Effector memory CD4-positive, alpha-beta T cell (primary cell): ENCODE measurements at places on chromosomes 2 and 18.

DNA sequence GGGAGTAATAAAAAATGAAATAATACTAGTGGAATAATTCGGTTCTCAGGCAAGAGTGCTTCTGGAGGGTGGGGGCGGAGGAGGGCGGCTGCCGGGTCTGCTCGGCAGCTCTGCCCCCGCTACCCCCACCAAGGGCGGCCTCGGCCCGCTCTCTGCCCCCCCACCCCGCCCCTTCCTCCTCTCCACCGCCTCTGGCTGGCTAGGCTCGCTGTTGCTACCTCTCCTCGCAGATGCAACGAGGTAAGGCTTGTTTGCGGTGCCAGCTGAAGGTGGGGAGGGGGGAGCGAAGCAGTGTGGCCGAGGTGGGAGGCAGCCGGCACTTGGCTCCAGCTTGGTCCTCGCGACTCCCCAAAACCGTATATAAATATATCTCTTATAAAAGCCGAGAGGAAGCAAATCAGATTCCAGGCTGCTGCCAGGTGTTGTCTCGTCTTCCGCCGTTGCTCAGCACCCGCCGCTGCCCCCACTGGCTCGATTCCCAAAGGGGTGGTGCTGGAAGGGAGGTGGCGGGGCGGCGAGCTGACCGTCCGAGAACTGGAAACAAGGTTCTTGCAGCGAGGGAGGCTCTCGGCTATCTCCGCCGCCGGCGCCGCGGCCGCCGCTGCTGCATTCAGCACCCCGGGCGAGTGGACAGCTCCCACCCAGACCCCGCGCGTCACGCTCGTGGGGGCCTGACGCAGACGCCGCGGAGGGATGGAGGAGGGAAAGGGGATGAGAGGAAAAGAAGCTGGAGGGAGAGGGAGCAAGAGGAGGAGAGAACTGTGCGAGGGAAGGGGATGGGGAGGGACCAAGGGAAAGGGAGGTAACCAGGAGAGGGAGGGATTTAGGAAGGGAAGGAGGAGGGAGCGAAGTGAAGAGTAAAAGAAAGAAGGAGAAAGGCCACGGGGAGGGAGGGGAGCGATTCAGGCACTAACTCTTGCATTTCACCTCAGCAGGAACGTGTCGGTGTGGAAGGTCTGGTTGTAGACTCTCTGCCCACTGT lies at the start of gene MARCHF4:
TSS of gene MARCHF4 (minus strand) at position 763 of the 982 bp plus-strand sequence. CDS start 2,223 bp downstream, outside the sequence.
- peak; percentile 28 for DNase-seq

GRCh38 chr2:203533676-203534591 lies 1.2 kb downstream of the RAPH1 start:
- peak; percentile 0 for DNase-seq

DNA sequence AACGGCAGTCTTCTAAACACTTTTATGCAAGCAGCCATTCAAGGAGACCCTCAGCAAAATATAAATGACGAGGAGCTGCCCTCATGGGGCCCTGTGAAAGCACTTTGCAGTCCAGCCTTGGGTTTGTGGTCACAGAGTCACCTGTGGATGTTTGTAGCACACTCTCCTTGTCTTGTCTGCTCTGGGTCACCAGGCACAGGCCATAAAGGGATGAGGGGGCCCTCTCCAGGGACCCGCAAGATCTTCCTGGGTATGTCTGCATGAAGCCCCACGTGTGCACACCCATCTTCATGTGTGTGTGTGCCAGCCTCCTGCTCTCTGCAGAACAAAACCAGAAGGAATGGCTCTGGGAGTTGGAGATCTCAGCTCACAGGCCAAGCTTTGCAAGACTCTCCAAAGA lies 36.2 kb downstream of the ATOH8 start:
- DNase-seq, result no peak

GRCh38 chr2:181140414-181140813 lies 160.0 kb downstream of the UBE2E3 start:
- no peak for DNase-seq

GRCh38 chr2:131519466-131519865 lies 8.2 kb upstream of the CCDC74A start:
- no peak for DNase-seq

DNA sequence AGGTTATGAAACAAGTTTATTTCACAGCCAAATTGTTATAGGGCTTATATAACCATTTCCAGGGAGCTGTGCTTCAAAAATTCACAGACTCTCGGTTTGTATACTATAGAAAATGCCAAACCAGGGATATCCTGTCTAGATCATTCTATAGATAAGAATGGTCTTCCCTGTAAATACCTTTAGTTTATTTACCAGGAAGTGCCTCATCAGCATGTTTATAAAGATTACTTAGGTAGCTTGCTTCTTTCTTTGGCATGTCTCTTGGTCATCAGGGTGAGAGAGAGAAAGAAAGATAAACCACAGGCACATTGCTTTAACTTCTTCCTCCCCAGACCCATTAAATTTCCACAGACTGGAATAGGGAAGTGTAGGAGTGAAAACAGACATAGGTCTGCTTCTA lies 439.4 kb downstream of the SPAG16 start:
- DNase-seq, result no peak

GRCh38 chr2:64470766-64471295 lies 16.9 kb downstream of the LGALSL start:
- DNase-seq, result no peak

GRCh38 chr2:41400088-41400665 lies 647.6 kb upstream of the PKDCC start:
- DNase-seq, result no peak

DNA sequence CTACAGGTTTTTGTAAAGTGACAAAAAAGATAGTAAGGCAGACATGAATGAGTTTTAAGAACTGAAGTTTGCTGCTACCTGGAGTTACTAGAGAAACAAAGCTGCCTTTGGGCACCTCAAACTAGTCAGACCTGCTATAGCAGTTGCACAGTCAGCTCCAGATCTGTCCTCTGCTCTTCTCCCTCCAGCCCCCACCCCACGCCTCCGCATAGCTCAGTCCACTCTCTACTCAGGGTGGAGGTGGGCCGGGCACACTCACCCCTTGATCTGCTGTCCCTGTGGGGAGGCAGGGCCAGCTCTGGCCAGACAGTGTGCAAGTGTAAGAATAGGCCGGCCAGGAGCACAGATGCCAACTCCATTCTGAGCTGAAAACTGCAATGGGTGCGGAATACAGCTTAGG lies 4.1 kb downstream of the SERTAD2 start:
- no peak for DNase-seq

- no peak for DNase-seq
Observed at GRCh38 chr2:178863856-178864620, 56.8 kb upstream of the TTN start.

- no peak for DNase-seq
Observed at GRCh38 chr2:171430516-171431410, 3.0 kb downstream of the METTL8 start.

- no peak for DNase-seq
Observed at GRCh38 chr2:42987112-42987922, 194.9 kb upstream of the HAAO start.

DNA sequence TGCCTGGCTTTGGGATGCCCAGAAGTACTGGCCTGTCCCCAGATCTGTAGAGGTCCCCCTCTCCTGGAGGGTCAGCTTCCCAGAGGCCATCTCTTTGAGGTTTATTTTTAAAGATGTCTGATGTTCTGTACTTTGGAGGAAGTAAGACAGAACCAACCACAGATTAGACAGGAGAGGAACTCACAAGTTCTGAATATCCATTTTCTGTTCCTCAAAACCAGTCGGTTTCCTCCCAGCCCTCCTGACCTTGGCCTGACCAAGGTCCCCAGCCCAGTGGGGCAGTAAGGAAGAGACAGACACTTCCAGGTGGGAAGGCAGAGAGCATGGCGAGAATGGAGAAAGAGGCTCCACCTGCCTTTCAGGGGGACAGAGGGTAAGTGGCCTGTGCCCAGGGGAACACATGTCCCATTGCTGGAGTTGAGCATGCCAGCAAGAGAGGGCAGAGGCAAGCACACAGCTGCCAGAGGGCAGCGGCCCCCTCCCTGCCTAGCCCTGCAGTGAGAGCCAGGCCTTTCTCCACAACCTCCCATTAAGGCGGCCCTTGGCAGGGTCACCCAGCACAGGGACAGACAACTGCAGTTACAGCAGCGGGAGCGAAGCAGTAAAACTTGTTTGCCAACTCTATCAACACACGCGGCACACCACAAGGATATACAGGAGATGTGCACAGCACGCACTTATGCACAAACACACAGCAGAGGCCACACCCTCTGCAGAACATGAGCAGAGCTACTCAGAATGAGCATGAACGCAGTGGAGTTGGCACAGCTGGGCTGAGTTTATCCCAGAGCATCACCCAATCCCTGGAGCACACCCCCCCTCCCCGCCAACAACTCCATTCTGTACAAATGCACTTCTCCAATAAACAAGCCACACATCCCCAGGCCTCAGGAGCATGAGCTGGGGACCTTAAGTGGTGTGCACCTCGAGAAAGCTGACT lies 18.5 kb upstream of the SEMA4C start:
- no peak for DNase-seq

- no peak for DNase-seq
Observed at GRCh38 chr2:158618891-158619490, 162.2 kb downstream of the PKP4 start.

DNA sequence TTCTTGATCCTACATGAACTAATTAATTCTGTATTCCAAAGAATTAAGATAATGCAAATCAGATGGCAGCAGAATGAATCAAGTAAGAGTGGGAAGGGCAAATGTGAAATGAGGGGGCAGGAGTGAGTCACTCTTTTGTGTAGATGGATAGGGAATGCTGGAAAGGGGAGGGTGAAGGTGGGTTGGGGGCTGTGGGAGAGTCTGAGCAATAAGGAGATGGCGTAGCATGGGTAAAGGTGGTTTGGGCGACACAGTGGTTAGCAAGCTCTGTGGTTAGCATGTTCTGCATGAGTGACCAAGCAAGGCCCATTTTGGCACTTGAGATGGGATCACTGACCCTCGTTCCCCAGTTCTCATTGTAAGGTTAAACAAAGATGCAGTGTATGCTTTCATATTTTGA lies 20.4 kb downstream of the GPD2 start:
- no peak for DNase-seq

- no peak for DNase-seq
Observed at GRCh38 chr2:204550751-204551511, 5.7 kb downstream of the PARD3B start.

- DNase-seq, result no peak
Observed at GRCh38 chr18:10402871-10403559, 51.4 kb upstream of the APCDD1 start.

DNA sequence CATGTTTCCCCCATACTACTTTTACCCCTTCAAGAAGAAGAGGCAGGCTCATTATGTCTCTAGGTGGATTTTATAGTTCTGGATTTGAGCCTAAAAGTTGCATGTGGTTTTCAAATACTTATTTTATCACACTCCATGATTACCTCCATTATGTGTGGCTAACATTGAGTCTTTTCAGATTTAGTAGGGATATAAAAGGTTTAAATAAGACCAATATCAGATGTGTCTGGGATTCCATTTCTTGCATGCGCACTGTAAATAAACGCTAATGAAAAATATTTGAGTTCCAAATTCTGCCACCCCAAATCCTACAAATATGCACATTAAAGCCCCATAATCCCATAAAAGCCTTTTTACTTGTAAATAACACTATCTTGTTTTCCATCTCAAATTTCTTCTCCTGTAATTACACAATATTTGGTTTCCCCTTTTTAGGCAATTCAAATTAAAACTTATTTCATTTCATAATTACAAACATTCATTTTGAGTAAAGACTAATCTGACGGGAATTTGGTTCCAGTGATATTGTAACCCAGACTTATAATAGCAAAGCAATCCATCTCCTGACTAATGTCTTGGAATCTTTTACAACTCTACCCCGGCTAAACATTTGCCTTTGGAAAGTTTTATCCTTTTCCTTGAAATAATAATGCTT lies 600.0 kb downstream of the SLC4A3 start:
- DNase-seq, result no peak

GRCh38 chr2:145315053-145315452 lies 795.1 kb upstream of the ZEB2 start:
- DNase-seq, result no peak

- no peak for DNase-seq
Observed at GRCh38 chr2:207180741-207181140, 15.0 kb upstream of the KLF7 start.
